ENCODE measurements at places on chromosomes 13 and 19.
A peak's percentile ranks its signal among the peaks of the same experiment; 100 is the strongest.

DNA sequence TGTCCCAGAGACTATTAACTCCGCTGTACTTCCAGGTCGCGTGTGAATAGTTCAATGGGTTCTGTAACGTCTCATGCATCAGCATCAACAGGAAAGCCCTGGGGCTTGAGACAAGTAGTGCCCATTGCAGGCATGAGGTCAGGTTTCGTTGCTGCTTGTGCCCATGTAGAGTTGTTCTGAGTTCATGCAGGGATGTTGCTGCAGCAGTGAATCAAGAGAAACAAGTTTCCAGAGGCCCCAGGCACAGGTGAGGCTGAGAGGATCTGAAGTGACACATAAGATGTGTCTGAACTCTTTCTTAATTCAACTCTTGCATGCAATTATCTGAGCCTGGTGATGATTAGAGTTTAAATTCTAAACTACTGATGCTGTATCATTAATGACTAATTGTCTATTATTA lies 8.6 kb upstream of the ZNF283 start:
- DNase-seq, result no peak

DNA sequence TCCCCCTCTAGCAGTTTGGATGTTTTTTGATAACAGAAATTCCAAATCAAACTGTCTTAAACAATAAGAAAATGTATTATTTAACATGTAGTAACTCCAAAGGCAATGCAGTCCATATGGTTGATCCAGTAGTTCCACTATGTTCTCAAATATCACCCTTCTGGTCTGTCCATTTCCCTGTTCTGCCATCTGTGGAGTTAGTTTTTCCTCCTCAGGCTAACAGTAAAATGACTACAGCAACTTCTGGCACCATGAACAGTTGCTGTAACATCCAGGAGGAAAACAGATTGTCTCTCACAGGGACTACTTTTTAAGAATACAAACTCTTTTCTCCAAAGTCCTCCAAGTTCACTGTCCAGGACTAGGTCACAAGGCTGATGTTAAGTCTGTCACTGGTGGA lies 455.4 kb downstream of the FGF14 start:
- DNase-seq, result no peak

DNA sequence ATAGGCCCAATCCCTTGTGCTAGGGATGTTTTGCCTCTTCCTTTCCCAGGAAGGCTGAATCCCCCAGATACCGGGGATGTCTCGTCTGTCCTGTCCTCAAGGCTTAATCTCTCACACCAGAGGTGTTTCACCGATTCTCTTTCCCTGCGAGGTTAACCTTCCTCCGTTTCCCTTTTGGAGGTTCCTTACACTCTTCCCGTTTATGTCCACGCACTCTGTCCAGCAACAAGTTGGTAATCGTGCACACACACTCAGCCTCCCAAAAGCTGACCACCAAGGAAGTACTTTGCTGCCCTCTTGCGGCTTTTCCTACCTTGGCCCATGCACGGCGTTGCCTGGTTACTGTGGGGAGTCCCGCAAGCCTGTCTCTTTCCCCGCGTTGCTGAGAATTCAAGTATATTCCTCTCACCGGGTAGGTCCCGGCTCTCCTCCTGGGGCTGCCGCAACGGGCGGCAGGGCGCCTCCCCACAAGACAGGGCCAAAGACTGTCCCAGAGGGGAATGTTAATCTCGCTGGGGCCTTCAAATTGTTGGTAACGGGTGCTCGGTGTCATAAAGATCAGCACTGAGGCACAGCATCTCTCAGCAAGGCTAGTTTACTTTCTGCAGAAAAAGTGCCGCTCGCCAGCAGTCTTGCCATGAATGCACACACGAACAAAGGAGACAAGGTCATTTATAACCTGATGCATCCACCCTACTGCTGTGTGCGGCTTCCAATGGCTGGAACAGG lies 36.7 kb upstream of the CD177 start:
- peak; percentile 4 for DNase-seq

GRCh38 chr19:2145831-2146241 lies 5.5 kb downstream of the AP3D1 start:
- DNase-seq, result no peak

- DNase-seq, result no peak
These were observed at the start of gene ZNF560 for GRCh38 chr19:9498183-9498902. Gene ZNF560, minus strand, starts transcription at chr19:9498616. Its CDS starts 23,303 bp downstream, at chr19:9475313.

GRCh38 chr13:20610006-20610405 lies 43.0 kb downstream of the IFT88 start:
- DNase-seq, result no peak

GRCh38 chr19:7657131-7657751 lies 11.6 kb upstream of the RETN start:
- peak; percentile 95 for DNase-seq

GRCh38 chr13:71515744-71516038 lies 351.3 kb downstream of the DACH1 start:
- no peak for DNase-seq

DNA sequence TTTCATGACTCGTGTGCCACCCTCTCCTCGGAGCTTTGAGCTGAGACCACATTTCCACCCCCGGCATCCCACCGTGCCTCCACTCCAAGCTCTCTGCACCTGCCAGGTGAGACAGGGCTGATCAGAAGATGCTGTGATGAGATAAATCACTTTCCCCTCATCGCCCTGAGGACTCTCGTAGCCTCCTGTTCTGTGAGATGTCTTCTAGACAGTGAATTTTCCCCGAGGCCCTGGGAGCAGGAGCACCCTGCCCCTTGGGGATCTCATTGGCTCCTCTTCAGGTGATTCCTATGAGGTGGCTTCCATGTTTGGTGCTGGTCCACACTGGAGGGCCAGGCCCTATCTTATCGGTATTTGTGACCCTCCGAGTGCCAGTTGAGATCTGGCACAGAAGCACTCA lies 154.0 kb upstream of the TSHZ3 start:
- no peak for DNase-seq

DNA sequence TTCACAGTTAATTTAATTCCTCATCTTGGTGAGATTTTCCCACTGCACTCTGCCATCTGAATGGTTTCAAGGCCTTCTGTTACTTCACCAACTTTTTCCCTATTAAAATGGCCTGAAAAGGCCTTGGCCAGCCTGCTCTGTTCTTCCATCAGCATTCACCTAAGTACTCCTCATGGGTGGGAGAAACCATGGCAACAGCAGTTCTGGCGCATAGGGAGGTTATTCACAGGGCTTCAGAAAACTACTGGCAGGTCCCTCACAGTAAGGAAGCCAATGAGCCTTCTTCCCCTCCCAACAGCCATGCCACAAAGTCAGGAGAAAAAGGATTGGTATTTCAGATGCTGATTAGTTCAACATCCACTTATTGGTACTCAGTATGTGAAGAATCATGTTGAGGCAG lies 17.2 kb upstream of the GJB2 start:
- no peak for DNase-seq

GRCh38 chr19:5971714-5972354 lies 6.1 kb downstream of the RANBP3 start:
- no peak for DNase-seq

- DNase-seq, result peak; percentile 74
These were observed 926 bp downstream of the PRR12 start for GRCh38 chr19:49591731-49592485.

GRCh38 chr19:49741210-49741844 lies 21.8 kb downstream of the TSKS start:
- peak; percentile 92 for DNase-seq

DNA sequence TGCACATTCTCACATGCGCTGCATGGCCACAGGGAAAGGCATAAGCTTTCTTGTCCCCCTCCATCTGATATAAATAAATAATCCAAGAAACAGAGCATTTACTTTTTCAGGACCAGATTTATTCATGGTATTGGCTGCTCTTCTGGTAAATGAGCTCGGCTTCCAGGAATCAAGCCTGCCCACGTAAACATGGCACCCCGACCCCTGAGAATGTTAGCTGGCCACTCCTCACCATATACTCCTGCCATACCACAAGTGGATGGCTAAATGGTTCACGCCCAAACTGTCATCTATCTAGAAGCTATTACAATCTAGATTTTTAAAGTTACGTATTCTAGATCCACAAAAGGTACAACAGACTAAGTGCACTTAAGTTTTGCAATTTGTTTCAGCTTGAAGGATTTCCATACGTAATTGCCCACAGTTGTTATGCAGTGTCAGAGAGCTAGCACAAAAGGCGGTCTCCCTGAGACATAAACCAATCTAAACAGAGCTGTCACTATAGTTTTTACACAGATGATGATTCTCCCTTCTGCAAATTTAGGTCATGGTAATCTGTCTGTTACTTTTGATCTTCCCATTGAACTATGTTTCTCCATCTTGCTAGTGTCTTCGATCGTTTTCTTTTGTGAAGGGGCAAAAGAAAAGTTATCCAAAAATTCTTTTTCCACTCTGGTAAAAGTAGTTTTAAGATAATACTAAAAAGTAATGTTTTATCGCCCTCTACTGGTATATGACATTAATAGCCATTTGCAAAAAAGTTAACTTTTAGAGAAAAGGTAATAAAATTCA lies 16.2 kb upstream of the FOXO1 start:
- peak; percentile 45 for DNase-seq

GRCh38 chr19:46860846-46861690 lies at the start of gene ARHGAP35:
Gene ARHGAP35, plus strand, starts transcription at chr19:46860997. Its CDS starts 57,679 bp downstream, at chr19:46918676.
- DNase-seq, result peak; percentile 68

GRCh38 chr13:37192956-37193355 lies 87.5 kb upstream of the CSNK1A1L start:
- no peak for DNase-seq

- no peak for DNase-seq
These were observed 12.3 kb upstream of the SOX1 start for GRCh38 chr13:112054616-112055015.

Data from NB4 (cell line).